ENCODE measurements at places on chromosomes 13 and 19. TPM values are rescaled to one million over a fixed set of nuclear protein-coding genes. Genes with fewer than 3 reads are reported as not detected.

GRCh38 chr13:111114362-111115060 lies 599 bp upstream of the ARHGEF7 start:
- no peak for DNase-seq

DNA sequence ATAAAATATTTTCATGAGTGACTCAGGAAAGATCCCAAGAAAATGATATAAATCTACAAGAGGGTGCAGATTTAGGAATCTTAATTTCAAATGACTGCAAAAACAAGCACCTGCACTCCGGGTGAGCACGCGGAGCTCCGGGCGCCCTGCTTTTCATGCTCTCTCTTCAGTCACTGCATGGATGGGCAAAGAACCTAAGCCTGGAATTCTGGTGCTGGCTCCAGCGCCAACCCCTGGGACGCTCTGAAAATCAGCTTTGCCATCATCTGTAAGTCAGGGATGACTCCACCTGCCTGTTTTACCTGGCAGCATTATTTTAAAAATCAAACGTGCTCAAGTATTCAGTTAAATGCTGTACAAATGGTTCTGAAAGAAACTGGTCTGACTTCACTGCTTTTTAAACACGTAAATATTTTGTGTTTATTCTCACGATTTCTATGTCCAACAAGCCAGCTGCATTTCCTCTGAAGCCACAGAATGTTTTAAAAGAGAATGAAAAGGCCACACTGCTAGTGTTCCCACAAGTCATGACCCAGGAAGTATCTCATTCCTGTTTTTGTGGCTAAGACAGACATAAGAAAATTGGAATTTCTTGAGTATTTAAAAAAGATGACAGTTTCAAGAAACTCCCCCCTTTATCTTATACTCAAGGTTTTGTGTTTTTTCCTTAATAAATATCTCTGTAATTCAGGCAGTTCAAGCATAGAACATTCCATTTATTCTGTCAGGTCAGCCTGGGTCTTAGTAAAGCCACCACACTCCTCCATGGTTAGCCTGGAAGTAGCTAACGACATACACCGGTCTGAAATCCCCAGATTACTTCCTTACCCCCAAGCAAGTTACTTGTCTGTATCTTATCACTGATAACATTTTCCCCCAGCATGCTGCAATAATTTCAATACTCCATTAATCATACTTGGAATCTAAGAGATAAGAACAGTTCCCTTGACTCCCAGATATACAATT lies 81.1 kb downstream of the COL4A1 start:
- no peak for DNase-seq

DNA sequence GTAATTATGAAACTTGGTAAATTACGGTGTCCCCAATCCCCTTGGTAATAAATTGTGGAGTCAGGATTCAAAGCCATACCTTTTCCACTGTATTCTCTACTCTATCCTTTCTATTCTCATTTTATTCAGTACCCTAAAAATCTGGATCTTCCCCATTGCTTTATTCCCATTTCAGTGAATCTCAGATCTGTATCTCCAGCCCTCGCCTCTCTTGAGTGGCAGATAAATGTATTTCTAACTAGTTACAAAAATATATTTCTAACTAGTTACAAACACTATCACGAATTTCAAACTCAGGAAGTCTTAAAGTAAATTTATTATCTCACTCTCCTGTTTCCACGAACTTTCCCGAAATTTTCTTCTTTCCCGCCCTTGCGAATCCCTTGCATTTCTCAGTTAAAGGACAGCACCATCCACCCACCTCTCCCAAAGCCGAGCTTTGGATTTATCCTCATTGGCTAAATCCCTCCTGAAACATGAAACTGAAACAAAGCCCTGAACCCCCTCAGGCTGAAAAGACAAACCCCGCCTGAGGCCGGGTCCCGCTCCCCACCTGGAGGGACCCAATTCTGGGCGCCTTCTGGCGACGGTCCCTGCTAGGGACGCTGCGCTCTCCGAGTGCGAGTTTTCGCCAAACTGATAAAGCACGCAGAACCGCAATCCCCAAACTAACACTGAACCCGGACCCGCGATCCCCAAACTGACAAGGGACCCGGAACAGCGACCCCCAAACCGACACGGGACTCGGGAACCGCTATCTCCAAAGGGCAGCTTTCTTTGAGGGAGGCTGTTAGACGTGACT lies 164.3 kb upstream of the PABPC3 start:
- DNase-seq = no peak

DNA sequence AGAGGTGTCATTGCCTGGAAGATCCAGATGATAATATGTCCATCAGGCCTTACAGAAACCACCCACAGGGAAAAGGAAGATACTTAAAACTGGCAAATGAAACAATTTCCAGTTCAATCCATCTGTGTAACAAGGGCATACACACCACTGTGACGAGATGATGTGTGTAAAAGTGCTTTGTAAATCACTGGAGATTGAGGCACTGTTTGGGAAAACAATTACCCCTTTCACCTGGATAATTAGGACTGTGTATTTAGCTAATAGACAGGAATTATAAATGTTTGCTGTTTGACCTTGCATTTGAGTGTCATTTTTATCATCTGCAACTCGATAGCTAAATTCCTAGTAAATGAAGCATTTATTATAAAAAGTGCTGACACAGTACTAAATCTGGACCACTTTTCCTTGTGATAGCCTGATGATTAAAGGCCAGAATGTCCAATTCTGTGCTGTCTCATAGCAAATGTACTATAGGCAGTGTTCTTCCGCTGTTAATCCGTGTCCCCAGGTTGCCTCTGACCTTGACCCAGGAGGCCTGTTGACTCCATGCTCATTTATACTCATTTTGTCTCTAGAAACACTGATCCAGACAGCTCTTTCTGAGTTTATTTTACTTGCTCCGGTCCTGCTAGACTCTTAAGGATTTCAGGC lies 105.8 kb downstream of the LACC1 start:
- no peak for DNase-seq

- DNase-seq = no peak
These were observed 217.9 kb upstream of the RXFP2 start for GRCh38 chr13:31521435-31521834.

MYPOP gene
- 7.6 TPM for polyA plus RNA-seq

ZNF599 gene
- polyA plus RNA-seq = 12.7 TPM

CYP2F1 gene
- not detected for polyA plus RNA-seq

GAPDHS gene
- polyA plus RNA-seq = not detected

SIGLEC12 gene
- polyA plus RNA-seq = not detected

DNA sequence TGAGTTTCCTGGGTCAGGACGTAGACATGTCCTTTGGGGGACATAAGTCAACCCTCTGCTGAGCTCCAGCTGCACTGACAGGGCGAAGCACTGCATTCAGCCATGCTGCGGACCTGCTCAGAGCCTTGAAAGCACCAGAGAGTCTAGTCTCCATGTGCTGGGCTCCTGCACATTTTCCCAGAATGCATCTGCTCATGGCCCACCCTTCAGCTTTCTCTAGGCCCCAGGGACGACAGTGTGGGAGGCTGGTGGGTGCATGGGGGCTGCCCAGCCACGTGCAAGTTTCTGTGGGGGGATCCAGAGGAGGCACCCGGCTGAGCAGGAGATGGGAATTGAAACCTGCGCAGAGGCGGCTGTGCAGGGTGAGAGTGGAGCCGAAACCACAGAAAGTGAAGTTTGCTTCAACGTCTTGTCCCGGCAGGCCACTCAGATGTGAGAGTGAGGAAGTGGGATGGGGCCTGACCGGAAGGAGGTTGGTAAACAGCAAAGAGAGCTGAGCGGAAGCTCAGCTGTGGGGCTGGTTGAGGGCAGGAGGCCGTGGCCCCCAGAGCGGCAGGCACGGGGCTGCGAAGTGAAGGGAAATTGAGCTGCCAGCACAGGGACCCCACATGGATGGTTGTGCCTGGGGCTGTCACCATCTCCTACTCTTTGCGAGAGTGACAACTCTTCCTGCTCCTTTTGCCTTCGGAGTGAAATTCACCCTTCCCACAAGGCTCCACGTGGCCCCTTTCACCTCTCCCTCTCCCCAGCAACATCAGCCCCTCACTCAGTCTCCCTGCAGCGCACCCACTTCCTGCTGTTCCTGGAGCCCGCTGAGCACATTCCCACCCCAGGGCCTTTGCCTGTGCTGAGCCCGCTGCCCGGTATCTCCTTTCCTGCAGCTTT lies 11.8 kb downstream of the PGLS start:
- DNase-seq = no peak

- DNase-seq = no peak
These were observed 991.7 kb downstream of the EFNB2 start for GRCh38 chr13:105543742-105544141.

DNA sequence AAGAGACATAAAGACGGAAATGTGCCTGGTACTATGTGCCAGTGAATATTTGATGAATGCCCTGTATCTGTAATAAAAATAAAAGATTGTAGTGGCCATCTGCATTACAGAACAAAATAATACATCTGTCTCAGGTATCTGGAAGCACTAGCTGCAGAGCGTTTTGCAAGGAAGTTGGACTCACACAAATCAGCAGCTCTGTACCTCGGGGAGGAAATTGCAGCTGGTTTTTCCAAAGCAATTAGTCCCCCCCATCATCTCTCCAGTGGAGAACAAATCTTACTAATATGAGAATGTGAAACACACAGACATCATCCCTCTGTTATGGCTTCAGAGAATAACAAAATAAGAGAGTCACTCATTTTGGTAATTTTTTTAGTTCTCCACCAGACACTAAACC lies 245.3 kb downstream of the ITGBL1 start:
- DNase-seq = no peak

DNA sequence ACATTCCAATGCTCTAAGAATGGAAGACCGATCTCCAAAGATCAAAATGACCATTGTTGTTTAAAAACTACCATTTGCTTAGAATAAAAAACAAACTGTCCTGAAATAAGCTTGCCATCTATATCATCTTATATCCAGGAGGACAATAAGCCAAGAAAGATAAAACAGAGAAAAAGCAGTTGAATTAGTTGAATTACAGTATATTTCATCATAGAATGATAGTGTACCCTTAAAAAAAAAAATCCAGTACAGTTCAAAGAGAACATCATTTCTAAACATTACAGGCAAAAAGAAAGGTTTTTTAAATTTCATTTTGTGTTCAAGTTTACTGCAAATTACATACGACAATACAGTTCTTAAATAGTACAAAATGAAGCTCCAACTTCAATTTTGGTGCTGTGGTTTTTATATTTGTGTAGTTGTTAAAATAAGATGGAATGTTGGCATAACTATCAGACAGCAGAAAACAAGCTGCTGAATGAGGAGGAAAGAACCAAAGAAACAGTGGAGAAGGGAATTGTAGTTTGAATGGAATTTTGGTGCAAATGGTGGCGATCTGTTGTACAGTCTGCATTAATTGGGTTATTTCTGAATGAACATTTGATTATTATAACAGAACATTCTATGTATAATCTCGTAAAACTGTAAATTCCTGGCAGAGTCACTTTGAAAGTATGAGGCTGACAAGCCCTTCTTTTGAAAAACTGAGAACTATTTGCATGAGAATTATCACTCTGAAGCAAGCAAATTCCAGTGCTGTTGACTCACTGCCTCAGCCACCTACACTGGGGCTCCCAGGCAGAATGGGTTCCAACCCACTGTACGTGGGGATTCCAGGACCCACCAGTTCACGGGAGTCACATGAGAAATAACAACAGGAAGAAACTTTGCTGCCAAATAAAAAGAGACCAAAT lies 37.7 kb downstream of the LHFPL6 start:
- no peak for DNase-seq

DNA sequence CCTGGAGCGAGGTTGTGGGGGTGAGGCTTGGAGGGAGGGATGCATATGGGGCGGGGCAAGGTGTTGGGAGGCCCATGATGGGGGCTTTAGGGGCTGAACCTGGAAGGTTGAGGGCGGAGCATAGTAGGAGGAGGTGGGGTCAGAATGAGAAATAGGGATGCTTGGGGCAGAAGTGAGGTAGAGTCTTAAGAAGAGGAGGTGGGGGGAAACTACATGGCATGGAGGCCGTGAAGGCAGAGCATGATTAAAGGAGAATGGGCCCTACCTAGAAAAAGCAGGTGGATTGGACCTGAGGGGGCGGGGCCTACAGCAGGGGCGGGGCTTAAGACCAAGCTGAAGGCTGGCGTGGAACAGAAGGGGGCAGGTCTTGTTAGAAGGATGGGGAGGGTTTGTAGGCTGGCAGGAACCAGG lies 799 bp downstream of the NR1H2 start:
- no peak for DNase-seq

PCDH20 gene
- polyA plus RNA-seq = 6.7 TPM

S1PR4 gene
- polyA plus RNA-seq = 0.21 TPM

DNA sequence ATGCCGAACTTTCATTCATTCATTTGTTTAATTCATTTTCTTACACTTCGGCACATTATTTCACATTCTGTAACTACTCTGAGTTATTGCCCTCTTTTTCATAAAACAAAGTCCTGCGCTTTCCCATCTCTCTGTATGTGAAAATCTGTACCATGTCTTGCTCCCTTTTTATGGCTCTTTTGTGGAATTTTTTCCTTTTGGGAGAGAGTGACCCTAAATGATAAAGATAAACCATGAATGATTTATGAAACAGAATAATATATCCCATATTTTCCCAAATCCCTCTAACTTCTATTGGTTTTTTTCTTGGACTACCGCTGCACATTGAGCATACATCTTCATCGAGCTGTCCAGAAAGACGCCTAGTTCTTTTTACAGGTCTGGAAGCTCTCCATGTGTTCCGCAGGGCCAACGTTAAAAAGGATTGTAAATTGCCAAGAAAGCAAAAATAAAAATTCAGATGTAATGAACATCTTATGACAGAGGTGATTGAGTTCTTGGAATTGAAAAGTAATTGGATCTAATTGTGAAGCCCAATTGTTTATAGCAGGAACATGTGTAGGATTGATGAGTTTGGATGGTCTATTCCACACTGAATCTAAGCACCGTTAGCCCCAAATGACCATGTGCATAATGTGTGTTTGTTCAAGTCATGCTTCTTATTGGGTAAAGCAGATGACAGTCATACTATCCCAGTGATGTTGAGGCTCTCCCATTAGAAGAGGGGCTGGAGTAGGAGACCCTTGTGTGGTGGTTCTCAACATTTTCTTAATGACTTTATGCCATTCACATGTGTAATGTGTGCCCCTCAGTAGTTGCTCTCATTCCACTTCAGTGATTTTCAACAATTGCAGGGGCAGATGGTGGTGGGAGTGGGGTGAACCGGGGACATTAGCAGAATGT lies 378.9 kb downstream of the DLEU7 start:
- peak; percentile 58 for DNase-seq

- DNase-seq = no peak
These were observed 46.8 kb downstream of the LATS2 start for GRCh38 chr13:21014502-21015170.

DNA sequence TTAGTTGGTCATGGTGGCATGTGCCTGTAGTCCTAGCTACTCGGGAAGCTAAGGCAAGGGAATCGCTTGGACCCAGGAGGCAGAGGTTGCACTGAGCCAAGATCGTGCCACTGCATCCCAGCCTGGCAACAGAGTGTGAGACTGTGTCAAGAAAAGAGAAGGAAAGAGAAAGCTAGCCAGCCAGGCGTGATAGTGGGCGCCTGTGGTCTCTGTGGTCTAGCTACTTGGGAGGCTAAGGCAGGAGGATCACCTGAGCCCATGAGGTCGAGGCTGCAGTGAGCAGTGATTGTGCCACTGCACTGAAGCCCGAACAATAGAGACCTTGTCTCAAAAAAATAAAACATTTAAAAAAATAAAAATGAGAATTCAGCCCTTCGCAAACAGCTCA lies 33.3 kb downstream of the TIMM13 start:
- no peak for DNase-seq

PGLYRP2 gene
- polyA plus RNA-seq = not detected
